ENCODE measurements at places on chromosomes 3 and 15.

DNA sequence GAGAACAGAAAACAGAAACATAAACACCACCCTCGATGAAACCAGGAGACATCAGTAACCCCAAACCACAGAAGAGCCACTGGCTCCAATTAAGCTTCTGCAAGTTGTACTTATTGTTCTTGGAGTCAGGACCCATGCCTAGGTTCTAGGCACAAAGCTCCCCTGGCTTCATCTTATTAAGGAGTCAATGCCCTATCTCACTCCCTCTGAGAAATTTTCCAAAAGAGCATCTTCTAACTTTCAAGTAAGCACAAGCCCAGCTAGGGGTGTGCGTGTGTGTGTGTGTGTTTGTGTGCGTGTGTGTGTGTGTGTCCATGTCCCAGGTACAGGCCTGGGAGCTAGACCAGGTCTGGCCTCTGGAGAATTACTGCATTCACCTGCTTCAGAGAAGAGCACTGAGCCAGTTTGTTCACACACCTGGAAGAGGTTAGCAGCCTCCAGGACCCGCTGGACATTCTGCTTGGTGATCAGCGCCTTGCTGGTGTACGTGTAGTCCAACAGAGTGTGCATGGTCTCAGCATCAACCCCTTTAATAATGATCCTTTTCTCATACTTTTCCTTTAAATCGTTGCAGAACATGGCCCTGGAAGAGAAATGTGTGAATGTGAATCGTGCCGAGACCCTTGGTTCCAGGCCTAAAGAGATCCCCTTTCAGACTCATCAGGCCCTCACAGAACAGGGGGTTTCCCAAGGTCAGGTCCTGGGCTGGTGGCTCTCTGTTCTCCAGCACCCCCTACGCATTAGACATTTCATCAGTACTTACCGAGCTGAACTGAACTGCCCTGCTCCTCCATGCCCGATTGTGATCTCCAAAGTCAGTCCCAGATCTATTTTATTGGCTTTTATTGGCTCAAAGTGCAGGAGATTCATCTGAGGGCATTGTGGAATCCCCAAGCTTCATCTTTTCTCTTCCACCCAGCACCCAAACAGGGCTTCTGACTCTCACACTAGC lies 27.8 kb downstream of the KLHL6 start:
- DNase-seq = no peak

- no peak for DNase-seq
Observed at GRCh38 chr3:46351646-46352045, 2.3 kb upstream of the CCR2 start.

- DNase-seq = no peak
Observed at GRCh38 chr3:197752107-197752506, 2.4 kb downstream of the FYTTD1 start.

GRCh38 chr15:97991972-97992541 lies 31.6 kb downstream of the ARRDC4 start:
- DNase-seq = no peak

DNA sequence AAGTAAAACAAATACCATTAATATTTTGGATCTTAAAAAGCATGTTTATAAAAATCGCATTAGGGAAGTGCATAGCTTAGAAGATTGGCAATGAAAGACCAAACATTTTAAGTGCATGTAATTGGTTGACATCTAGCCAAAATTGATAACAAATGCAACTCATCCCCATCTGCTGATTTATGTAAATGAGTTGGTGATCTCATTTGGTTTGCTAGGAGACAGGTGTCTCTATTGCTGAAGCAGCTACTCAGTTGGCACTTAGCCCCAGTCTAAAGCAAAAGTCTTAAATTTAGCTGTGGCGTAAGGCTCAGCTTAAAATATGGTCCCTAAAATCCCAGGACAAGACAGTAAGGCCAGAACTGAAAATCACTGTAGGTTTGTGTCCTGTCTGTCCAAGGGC lies 113.5 kb upstream of the CHL1 start:
- no peak for DNase-seq

- no peak for DNase-seq
Observed at GRCh38 chr15:25852027-25852426, 11.1 kb downstream of the ATP10A start.

DNA sequence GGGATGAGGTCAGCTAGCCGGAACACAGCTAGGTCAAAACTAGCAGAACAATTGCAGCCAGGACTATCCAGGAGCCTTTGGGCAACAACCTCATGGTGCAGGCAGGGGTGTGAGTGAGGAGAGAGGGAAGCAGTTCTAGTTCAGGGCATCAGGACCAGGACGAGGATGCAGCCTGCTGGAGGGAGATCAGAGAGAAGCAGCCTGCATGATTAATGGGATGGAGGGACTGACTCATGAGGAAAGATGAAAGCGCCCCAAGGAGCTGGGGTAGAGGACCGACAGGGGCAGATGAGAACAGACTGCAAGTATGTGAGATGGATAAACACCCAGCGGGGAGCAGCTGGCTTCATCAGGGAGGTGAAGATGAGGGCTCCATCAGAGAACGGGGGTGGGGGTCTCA lies 37.9 kb upstream of the LRTM1 start:
- no peak for DNase-seq

Data from T47D (cell line).